ENCODE measurements at places on chromosomes 12 and 14.

DNA sequence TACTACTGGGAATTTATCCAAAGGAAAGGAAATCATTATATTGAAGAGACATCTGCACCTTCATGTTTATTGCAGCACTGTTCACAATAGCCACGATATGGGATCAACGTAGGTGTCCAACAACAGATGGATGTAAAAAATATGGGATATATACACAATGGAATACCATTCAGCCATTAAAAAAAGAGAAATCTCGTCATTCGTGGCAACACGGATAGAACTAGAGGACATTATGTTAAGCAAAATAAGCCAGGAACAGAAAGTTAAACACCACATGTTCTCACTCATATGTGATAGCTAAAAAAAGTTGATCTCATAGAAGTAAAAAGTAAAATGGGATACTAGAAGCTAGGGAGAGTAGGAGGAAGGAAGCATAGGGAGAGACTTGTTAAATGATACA lies 82.9 kb upstream of the CLMN start:
- DNase-seq = no peak

GRCh38 chr12:38282886-38283285 lies 33.7 kb upstream of the ALG10B start:
- DNase-seq = no peak

DNA sequence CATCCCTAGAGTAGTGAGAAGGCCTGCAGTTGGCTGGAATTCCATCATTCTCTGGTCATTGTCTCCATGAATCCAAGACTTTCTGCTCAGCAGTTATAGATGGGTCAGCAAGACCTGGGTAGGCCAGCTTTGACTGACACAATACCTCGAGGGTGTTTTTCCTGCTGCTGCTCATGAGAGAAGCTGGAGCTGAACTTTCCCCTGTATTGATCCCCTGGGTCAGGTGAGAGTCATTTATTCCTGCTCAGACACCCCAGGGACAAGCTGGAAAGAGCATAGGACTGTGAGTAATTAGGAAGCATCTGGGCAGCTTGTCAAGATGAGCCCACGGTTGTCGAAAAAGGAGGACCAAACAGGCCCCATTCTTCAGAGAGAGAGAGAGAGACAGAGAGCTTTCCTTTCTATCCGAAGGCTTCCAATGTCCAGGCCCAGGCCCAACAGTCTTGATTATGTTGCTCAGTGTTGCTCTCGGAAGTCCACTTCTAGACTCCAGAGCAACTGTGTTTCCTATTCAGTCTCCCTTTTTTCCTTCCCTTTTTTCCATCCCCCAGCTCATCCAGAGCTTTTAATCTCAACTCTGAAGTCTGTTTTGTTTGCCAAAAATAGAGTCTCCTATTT lies 131.1 kb downstream of the SLC8A3 start:
- no peak for DNase-seq

- DNase-seq = no peak
Observed at GRCh38 chr12:100539202-100539601, 34.3 kb upstream of the GAS2L3 start.

- DNase-seq = no peak
Observed at GRCh38 chr12:110307372-110307771, 26.3 kb downstream of the ATP2A2 start.

GRCh38 chr14:70782361-70782760 lies 27.0 kb downstream of the MAP3K9 start:
- DNase-seq = no peak
